ENCODE measurements at places on chromosomes 5 and 9.

DNA sequence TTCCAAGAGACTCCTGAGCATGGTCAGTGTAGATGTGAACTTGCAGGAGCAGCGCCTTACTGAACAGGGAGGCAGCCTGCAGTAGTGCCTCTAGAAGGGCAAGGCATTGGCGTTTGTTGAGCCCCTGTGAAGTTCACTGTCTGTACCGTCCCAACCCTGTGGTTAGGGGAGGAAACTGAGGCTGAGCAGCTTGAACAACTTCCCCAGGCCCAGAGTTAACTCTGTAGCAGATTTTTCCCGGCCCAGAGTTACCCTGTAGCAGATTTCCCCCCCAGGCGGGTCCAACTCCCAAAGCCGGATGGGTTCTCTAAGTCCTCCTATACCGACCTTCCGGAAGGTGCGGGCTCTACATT lies 9.6 kb downstream of the LMX1B start:
- DNase-seq, result no peak

- no peak for DNase-seq
Measured at GRCh38 chr5:28065656-28066055, 1027.3 kb upstream of the CDH9 start.

DNA sequence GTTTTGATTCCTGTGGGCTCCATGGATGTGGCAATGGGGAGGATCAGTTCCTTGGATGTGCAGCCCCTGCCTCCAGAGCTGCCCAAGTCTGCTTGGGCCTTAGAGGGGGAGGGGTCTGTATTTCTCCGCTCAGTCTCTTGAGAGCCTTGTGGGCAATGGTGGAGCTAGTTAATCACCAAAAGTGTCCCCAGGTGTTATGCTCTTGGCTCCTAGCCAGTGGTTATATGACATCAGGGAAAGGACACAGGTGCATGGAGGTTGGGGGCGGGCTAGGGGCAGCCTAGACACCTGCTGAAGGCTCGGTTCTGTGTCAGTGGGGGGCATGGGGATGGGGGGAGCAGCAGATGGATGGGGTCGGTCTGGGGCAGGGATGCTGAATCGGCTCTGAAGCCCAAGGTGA lies 12.4 kb upstream of the ARAP3 start:
- no peak for DNase-seq

- DNase-seq, result no peak
Measured at GRCh38 chr9:106218427-106218826, 524.1 kb downstream of the TMEM38B start.

GRCh38 chr5:146805081-146805480 lies 73.5 kb downstream of the PPP2R2B start:
- no peak for DNase-seq

- DNase-seq, result peak; percentile 34
Measured at GRCh38 chr5:147688656-147689356, 93.7 kb downstream of the JAKMIP2 start.

GRCh38 chr5:150121448-150122157 lies 34.0 kb downstream of the PDGFRB start:
- DNase-seq, result no peak

- peak; percentile 82 for DNase-seq
Measured at GRCh38 chr5:133113331-133114061, 61.7 kb downstream of the HSPA4 start.

DNA sequence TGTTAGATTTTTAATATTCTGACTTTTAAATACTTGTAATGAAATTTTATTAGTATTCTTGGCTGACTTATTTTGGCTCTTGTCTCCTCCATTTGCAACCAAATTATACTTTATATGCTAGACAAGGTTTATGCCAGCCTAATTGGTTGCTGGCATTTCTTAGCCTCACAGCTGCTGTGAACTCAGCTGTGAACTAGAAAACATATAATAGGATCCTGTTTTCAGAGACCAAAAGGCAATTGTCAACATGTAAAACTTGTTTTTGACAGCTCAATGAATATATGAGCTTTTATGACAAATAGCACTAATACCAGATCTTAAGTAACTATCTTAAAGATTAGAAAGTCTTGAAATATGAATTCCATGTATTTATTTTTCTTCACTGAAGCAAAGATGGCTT lies 25.9 kb downstream of the KIF2A start:
- DNase-seq, result peak; percentile 76

- no peak for DNase-seq
Measured at GRCh38 chr5:131747180-131748105, 49.4 kb downstream of the FNIP1 start.

GRCh38 chr5:42434047-42434724 lies 10.9 kb downstream of the GHR start:
- DNase-seq, result no peak

- DNase-seq, result no peak
Measured at GRCh38 chr9:80995759-80996158, 693.6 kb downstream of the TLE1 start.

DNA sequence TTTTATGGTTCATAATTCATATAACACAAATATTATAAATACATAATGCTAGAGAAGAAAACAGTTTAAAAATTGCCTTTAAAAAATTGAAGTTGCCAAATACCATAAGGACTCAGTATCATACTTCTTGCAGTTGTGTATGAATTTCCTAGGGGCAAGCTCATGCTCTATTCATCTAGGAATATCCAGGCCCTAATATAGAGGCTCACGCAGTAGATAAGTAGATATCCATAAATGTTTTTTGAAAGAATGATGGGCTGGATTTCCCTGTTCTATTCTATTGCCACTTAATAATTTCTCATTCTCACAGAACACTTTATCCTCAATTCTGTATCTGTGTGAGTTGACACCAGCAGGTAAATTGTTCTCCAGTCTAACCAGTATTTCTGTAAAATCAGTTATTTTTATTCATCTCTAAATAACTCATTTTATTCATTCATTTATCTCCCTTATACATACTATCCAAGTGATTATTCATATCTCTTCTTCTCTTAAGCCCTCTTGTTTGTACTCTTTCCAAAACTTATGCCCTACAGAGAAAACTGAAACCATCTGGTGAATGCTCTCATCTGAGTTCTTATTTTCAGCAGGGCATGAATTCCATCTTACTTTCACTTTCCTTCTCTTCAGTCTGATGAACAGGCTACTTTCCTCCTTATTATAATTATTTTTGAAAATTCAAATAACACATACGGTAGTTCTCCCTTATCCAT lies 97.1 kb downstream of the SLC44A1 start:
- DNase-seq, result no peak

DNA sequence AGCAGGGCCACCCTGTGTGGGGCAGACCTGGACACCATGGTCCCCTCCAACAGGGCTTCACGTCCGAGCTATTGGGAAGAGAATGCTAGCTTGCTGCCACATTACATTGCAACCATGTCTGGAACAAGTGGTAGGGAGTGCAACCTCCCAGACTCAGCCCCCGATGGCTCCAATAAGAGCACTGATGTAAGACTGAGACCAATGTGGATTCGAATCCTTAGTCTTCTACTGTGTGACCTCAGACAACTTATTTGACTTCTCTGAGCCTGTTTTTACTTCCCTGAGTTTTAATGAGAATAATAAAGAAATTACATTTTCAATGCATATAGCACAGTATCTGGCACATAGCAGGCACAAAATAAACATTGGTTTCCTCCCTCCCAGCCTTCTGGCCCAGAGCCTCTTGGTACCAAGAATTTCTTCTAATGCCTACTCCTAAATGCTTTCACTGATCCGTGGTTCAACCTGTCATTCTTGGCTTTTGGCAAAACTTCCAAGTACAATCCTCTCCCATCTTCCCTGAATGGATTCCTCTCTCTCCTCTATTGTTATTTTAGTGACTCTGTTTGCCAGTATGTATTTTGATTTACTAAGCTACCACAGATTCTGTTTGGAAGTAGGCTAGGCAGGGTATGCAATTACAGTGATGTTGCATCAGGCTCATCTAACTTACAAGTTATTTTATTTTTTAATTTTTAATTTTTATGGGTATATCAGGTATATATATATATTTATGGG lies 34.6 kb upstream of the COL15A1 start:
- no peak for DNase-seq

- DNase-seq, result no peak
Measured at GRCh38 chr5:101425339-101425859, 522.3 kb upstream of the ST8SIA4 start.

DNA sequence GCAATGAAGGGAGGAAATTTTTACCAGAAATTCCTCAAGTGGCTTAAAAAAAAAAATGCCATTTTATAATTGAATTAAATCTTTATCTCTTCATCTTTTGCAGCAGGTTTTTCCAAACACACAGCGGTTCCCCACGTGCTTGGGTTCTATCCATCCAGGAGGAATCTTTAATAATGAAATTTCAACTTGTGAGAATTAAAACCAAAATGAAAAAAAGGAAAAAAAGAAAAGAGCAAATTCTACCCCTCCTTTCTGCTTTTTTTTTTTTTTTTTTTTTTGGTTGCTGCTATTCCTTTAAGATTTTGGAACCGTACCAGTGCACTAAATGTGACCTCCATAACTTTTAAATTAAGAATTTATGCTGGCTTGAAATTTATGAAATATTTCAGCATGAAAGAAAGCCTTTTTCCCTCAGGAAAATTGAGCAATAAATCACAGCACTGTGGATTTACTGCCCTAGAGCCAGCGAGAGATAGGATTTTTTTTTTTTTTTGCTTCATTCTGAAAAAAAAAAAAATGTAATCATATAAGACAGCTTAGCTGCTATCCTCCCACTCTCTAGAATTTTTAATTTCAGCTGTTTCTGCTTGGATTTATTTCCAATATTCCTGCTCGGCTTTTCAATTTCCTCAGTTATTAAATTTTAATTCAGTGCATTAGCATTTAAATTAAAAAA lies 88.5 kb downstream of the ZNF618 start:
- no peak for DNase-seq

DNA sequence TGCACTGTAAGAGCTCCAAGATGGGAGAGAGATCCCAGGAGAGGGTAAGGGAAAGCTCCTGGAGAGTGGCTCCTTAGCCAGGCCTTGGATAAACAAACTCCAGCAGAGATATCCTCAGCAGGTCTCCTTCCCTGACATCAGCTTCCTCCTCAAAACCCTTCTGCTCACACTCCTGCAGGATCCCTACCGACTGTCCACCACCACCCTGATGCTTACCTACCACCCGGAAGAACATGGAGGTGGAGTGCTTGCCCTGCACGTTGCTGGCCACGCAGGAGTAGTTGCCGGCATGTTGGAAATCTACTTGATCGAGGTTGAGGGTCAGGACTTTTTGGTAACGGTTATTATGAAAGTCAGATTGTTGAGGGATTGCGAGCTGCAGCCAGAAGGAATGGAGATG lies 9.3 kb downstream of the CSF1R start:
- DNase-seq, result no peak

- no peak for DNase-seq
Measured at GRCh38 chr9:16267281-16268066, 603.0 kb downstream of the BNC2 start.

DNA sequence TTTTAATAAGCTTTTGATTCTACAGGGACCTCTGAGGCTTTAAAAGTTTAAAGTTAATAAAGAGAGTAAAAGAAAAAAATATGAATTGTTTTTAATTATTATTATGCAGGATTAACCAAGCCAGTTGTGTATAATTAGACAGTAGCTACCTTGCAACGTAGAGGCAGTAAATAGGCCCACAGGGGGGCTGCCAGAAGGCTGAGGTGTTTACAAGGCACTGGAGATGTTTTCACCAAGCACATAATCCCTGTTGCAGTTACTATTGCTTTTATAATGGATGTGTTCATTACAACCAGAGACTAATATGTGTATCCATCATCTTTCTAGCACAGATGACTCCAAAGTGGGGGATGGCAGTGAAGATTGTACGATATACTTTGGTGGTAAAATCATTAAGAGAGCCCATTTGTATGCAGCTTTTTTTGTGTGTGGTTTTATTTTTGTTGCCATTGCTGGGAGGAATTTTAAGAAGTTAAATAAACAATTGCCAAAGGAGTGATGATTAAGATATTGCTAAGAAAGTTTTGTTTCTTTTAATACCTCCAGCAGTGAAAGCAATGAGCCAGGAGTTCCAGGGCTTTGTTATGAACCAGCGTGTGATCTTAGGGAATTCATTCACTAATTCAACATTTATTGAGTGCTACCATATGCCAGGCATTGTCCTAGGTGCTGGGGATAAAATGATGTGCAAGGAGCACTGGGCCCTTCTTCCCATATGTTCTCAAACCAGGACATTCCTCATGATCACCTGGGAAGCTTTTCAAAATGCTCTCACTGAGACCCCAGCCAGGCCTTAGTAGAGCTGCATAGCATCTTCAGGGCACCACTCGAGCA lies 138.7 kb upstream of the EFNA5 start:
- no peak for DNase-seq

- DNase-seq, result no peak
Measured at GRCh38 chr5:137842296-137842695, 25.4 kb upstream of the MYOT start.

DNA sequence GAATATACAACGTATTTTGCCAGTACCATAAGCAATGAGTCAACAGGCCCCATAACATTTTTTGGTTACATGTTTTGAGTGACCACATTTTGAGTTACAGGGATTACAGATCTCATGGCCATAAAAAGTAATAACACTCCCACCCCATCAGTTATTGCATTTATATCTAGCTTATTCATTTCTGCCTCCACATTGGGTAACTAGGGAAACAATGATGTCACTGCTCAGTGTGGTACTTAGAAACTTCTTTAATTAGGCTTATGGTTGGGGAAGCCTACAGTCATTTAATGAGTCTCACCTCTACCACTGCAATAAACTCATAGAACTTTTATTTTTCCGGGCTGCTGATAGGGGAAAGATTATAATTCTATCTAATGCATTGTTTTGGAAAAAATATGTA lies 39.9 kb upstream of the SMIM15 start:
- no peak for DNase-seq

GRCh38 chr5:137184734-137185133 lies 314.4 kb downstream of the SPOCK1 start:
- DNase-seq, result no peak

GRCh38 chr9:127608104-127608966 lies 3.7 kb upstream of the STXBP1 start:
- peak; percentile 81 for DNase-seq

GRCh38 chr5:116696366-116696765 lies 121.7 kb upstream of the SEMA6A start:
- DNase-seq, result no peak

DNA sequence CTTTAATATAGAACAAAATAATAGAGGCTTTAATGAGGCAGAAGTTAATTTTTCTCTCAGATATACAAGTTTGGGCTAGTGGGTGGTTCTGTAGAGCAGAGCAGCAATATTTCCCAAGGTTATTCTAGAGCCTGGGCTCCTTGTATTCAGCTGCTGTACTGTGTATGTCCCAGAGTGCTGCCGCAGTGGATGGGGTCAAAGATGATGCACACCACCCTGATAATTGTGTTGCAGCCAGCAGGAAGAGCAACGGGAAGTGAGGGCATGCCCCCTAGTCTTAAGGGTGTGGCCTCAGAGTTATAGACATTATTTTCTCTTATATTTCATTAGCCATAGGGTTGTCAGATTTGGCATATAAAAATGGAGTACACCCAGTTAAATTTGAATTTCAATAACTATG lies 23.9 kb upstream of the KIF4B start:
- no peak for DNase-seq

- no peak for DNase-seq
Measured at GRCh38 chr9:129506892-129507291, 114.0 kb downstream of the C9orf50 start.

GRCh38 chr5:179907556-179908324 lies at the start of gene TBC1D9B:
Gene TBC1D9B (minus strand): TSS chr5:179907897. CDS start chr5:179907821, 76 bp downstream.
- peak; percentile 74 for DNase-seq

- DNase-seq, result no peak
Measured at GRCh38 chr5:132768485-132768868, 8.6 kb downstream of the SEPTIN8 start.

GRCh38 chr5:96336351-96336985 lies 96.6 kb downstream of the PCSK1 start:
- DNase-seq, result peak; percentile 88
